ENCODE measurements at places on chromosomes 13 and 19.

DNA sequence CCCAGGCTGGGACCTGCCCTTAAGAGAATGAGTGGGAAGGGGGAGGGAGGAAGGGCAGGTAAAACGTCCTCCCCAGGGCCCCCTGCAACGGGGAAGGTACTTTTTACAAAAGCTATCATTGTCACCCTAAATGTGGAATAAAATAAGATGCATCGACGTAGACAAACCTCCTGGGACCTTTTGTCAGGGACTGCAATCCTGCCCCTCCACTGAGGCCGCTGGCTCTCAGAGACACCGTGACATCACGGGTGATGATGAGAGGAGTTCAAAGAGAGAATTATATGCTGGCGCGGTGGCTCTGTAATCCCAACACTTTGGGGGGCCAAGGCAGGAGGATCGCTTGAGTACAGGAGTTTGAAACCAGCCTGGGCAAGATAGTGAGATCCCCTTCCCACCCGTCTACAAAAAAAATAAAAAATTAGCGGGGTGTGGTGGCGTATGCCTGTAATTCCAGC, 1.8 kb upstream of the MYBPC2 start:
- no peak for DNase-seq

DNA sequence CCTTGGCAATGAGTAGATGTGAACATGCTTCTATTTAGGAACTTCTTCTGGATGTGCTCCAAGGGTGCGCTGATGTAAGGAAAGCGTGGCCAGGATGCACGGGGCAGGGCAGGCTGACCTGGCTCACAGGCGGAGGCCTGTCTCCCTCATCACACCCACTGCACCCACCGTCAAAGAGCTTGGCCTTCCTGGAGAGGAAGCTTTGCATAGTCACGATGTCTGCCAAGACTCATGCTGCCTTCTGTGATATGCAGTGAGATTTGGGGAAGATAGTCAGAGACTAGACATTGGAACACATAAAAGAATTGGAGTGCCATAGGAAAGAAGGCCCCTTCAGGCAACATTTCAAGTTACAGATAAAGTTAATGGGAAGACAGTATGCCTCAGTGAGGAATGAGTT, 82.0 kb downstream of the MYO16 start:
- no peak for DNase-seq

DNA sequence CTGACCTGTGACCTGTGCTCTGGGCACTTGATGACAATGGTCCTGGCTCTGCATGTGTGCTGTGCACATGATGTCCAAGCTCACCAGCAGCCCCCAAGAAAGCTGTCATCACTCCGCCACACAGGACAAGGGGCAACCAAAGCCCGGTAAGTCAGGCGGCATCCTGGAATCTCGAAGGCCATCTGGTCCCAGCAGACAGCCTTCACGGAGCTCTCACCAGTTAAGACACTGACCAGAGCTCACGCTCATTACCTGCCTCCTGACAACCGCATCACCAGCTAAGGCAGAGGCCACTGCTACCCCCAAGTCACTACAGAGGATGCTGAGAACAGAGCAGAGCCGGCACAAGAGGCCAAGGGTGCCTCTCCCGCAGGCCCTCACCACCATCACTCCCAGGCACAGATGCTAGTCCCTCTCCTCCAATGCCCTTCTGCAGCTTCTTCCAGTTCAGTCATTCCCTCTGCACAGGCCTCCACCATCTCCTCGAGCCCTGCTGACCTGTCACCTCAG, 10.6 kb downstream of the PPP6R1 start:
- DNase-seq = no peak

GRCh38 chr19:46821512-46822409, 28.9 kb downstream of the AP2S1 start:
- DNase-seq = peak; percentile 13

- DNase-seq = no peak
Measured at GRCh38 chr13:98083936-98084335, 59.0 kb upstream of the FARP1 start.

- no peak for DNase-seq
Measured at GRCh38 chr19:54465426-54466109, 2.0 kb upstream of the LENG9 start.

- DNase-seq = no peak
Measured at GRCh38 chr19:40689339-40690049, 957 bp downstream of the NUMBL start.

GRCh38 chr13:111344471-111345191, 24.2 kb downstream of the TEX29 start:
- no peak for DNase-seq
